ENCODE measurements at places on chromosomes 2 and 18.

- DNase-seq = no peak
These were observed 163.8 kb downstream of the WDPCP start for GRCh38 chr2:63424329-63425078.

- no peak for DNase-seq
These were observed 223.7 kb downstream of the EXOC6B start for GRCh38 chr2:72602095-72602494.

GRCh38 chr2:111160758-111161157 lies 40.0 kb downstream of the BCL2L11 start:
- DNase-seq = no peak

GRCh38 chr18:51852681-51853080 lies 487.3 kb upstream of the DCC start:
- DNase-seq = no peak

DNA sequence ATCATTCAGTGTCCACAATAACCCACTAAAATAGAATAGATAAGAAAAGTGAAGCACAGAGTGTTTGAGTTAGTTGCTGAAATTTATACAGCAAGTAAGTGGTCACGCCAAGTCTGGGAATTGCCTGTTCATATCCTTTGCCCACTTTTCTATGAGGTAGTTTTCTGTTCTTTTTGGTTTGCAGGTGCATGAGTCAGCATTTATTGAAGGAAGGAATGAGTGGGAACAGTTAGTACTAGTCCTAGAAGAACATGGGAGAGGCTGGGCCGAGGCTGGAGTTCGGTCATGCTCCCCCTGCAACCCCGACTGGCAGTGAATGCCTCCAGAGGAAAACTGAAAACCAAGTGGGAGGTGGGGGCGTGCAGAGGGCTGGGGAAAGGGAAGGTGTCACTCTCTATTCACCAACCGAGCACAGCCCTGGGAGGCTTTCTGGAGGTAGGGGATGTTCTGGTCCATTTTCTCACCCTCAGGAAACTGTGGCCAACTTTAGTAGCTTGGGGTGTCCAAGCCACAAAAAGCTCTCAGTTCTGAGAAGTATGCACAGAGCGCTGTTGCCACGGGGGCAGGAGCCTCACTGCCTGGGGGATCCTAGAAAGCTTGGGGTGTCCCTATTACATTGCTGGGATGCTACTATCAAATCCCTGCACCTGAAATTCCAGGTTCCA lies 41.4 kb downstream of the FOSL2 start:
- DNase-seq = no peak

- no peak for DNase-seq
These were observed 40.8 kb downstream of the MTERF4 start for GRCh38 chr2:241061275-241061674.

DNA sequence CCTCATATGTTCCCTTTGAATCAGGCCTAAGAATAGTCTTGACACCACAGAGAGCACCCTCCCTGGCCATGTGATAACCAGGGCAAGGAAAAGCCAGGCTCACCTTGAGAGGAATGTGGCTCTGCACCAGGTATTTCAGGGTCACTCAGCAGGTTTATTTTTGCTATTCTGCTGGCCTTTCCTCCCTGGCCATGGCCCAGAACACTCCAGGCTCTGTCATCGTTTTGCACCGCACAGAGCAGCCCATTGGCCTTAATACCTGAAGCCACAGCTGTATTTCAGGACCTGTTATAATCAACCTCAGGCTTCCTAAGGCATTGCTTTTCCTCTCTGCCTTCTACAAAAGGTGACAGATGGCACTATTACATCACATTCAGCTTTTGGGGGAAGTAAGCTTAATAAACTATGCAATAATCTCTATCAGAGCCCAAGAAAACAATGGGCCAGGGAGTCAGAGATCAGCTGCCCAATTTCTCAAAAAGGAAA lies 668.3 kb downstream of the IRS1 start:
- no peak for DNase-seq

- no peak for DNase-seq
These were observed 249.6 kb upstream of the TMEFF2 start for GRCh38 chr2:192444286-192444838.

GRCh38 chr2:182890305-182890704 lies 23.9 kb upstream of the FRZB start:
- no peak for DNase-seq

DNA sequence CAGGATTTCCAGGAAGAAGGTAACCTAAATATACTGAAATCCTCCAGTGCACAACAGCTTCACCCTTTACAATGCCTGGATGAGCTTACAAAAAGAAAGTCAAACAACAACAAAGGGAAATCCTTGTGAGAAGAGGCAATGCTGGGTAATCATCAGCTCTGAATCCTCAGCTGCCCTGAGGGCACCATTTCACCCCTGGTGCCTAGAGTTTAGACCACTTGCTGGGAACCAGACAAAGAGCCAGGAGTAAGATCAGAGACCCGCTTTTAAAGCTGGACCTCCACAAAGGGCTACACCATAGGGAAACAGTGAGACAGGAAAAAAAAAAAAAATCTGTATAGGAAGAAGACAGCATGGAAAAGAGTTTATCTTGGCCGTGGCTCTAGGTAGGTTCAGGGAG lies 97.0 kb downstream of the FOXI3 start:
- DNase-seq = no peak

DNA sequence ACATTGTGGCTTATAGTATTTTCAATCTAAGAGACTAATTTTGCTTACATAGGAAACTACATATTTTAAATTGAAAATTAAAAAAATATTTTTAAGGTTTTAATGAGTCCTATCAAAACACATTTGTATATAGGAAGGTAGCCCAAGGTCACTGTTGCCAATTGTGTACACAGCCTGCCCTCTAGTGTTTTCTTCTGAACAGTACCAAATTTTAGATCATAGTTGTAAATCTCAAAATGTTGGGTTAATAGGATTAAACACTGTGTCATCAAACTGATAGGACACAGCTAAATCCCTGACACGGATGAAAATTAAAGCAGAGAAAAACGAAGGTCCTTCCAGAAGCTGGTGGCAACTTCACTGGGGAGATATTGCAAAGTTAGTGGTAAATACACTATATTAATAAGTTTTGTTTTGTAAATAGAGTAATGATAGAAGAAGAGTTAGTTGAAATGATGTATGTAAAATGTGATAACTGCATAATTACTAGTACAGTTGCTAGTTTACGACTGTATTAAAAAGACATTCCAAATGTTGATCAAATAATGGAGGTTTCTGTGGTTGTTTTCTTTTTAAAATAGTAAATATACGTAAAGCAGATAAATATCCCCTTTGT lies 19.7 kb downstream of the CLUL1 start:
- no peak for DNase-seq

GRCh38 chr2:160835166-160835565 lies 325.1 kb upstream of the TANK start:
- DNase-seq = no peak

- no peak for DNase-seq
These were observed 194.0 kb downstream of the ZFP36L2 start for GRCh38 chr2:43032213-43033015.

DNA sequence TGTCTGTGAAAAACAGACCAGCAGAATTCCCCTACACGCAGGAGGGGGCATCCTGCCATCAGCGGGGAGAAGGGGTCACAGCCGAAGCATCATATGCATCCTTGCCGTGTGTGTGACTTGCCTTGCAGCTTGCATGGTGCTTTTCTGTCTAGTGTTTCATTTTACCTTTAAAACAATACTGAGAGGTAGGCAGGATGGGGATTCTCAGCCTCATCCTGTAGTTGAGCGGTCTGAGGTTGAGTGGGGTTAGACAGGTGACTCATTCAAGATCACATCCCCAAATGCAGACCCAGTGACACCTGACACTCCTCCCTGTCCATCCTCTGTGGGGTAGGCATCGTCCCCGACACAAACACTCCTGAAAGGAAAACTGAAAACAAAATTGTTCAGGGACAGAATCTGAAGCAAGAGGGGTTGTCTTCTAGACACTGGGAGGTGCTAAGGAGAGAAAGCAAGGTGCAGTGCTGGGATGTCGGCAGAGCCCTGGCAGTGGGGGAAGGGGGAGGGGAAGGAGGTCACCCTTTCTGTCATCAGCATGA lies 7.9 kb downstream of the ARL4C start:
- peak; percentile 53 for DNase-seq

GRCh38 chr18:62690236-62690815 lies 25.0 kb upstream of the PHLPP1 start:
- no peak for DNase-seq

- no peak for DNase-seq
These were observed 252.4 kb downstream of the LPIN1 start for GRCh38 chr2:11998626-11999378.

DNA sequence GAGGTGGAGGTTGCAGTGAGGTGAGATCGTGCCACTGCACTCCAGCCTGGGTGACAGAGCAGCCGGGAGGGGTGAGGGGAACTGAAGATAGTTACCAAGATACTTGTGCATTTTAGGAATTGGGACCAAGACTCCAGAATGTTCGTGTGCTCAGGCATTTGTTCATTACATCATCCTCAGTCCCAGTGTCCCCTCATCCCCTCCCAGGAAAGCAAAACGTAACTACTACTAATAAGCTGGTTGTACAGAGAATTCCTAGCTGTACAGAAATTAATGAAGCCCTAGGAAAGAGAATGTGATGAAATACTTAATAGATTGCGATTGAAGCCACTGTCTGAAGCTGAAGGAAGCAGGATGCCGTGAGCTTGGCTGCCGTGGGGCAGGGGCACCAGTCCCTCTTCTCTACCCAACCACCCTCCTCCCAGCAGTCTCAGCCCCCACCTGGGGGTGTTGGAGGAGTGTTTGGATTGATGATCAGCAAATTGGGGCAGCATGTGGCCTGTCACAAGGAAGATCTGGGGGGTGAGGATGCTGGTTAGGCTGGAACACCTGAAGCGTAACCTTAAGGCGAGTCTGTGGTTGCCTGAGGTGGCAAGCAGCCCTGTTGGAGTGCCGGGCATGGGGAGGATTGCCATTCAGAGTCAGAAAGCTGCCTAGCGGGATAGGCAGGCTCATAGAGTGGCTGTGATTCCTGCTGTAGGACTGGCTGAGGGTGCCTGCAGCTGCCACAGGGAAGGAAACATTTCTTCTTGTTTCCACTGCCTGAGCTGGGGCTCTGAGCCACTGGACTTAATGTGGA lies 140.9 kb downstream of the SH3RF3 start:
- no peak for DNase-seq

GRCh38 chr2:239991689-239992314 lies 33.3 kb downstream of the NDUFA10 start:
- no peak for DNase-seq

- DNase-seq = no peak
These were observed 4.2 kb upstream of the MEIS1 start for GRCh38 chr2:66430505-66431273.

DNA sequence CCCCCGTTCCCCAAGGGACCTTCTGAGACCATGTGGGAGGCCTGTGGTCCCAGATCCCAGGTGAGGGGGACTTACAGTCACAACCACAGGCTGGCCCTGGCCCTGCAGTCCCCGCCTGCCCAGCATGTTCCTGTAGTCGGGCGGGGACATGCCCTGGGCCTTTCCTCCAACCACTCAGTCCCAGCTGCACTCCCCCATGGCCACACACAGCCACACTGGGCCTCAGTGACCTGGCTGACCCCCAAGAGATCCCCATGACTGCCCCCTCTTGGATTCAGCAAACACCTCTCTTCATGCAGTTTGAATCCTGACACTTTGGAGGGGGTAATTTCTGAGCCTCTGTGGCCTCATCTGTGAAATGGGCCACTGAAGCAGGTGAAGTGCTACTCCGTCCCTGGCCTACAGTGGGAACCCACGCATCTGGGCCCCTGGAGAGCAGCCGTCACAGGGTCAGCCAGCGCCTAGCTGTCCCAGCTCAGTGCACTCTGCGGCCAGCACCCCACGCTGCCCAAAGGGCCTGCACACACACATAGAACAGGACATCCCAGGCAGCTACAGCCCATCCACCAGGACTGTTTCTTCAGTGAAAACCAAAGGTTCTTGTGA lies 12.7 kb upstream of the ARHGEF4 start:
- DNase-seq = no peak

Data from activated T-helper 9 cell treated with anti-CD3 and anti-CD28 coated beads, Interleukin-2, amount 50 U/mL, for 16 hours (primary cell).